Activated CD4-positive, alpha-beta T cell treated with anti-CD3 and anti-CD28 coated beads, Interleukin-2, amount 50 U/mL, for 24 hours (primary cell): ENCODE measurements at places on chromosomes 7 and 10.

- DNase-seq, result no peak
Measured at GRCh38 chr10:110994406-110995086, 75.1 kb downstream of the SHOC2 start.

DNA sequence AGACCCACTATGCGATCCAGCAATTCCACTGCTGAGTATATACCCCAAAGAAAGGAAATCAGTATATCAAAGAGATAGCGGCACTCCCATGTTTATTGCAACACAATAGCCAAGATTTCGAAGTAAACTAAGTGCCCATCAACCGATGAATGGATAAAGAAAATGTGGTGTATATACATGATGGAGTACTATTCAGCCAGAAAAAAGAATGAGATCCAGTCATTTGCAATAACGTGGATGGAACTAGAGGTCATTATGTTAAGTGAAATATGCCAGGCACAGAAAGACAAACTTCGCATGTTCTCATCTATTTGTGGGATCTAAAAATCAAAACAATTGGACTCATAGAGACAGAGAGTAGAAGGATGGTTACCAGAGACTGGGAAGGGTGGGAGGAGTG, 7.1 kb upstream of the NMT2 start:
- DNase-seq, result no peak

DNA sequence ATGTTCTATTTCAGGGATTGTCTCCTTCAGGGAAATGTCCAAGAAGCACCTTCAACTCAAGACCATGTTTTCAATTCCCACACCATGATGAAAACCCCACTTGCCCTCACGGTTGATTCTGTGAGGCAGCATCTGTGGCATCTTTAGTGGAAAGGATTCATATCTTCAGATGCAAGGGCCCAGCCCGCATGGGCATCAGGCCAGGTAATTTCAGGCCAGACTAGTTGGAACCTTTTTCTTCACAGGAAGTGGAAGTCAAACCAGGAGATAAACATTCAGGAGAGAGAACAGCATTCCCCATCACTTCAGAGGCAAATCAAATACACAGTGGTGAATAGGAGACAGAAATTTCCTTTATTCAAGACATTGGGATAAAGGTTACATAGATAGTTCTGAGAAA, 88.8 kb downstream of the JCAD start:
- DNase-seq, result no peak

GRCh38 chr7:44914992-44915607, 29.8 kb upstream of the PURB start:
- no peak for DNase-seq

DNA sequence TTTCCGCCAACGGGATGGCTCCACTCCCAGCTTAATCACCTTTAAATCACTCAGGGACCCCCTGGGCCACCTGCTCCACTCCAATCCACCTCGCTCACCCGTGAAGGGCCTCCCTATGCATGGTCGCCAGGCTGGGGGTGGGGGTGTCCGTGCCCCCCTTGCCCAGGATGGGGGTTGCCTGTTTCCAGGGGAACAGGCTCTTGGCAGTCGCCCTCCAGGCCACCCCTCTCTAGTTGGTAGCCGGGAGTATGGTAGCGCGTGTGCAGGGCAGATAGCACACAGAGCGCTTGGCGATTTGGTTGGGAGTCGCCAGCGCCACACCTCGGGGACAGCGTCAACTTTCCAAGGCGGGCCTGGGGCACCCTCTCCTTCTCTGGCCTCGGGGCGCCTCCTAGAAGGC, 134.9 kb upstream of the ZNF92 start:
- DNase-seq, result no peak
